ENCODE measurements at places on chromosomes 7 and 10. TPM values are rescaled to one million over a fixed set of nuclear protein-coding genes. Genes with fewer than 3 reads are reported as not detected.

INMT gene
- not detected for total RNA-seq

SAP25 gene
- 11.0 TPM for total RNA-seq

NANOS1 gene
- 7.2 TPM for total RNA-seq

ANKRD61 gene
- not detected for total RNA-seq

OR6B1 gene
- not detected for total RNA-seq

LBX1 gene
- not detected for total RNA-seq

GRCh38 chr7:85695533-85695932 is 508.7 kb upstream of the SEMA3D start:
- peak; percentile 64 for DNase-seq

GRCh38 chr7:37108615-37109014 is 340.0 kb downstream of the ELMO1 start:
- no peak for DNase-seq

- peak; percentile 64 for DNase-seq
Observed at GRCh38 chr7:107742678-107743566, 1.0 kb upstream of the CBLL1 start.

GRCh38 chr7:133056370-133057238 is 25.3 kb downstream of the CHCHD3 start:
- DNase-seq = no peak

- no peak for DNase-seq
Observed at GRCh38 chr10:60044971-60045370, 138.6 kb upstream of the CCDC6 start.

- DNase-seq = no peak
Observed at GRCh38 chr7:131504157-131504899, 52.1 kb downstream of the PODXL start.

- DNase-seq = no peak
Observed at GRCh38 chr7:26368542-26368941, 76.9 kb downstream of the SNX10 start.

- DNase-seq = no peak
Observed at GRCh38 chr7:211715-212058, 19.3 kb downstream of the FAM20C start.

GRCh38 chr10:50625649-50626132 is 1.9 kb upstream of the SGMS1 start:
- no peak for DNase-seq

- no peak for DNase-seq
Observed at GRCh38 chr10:31707093-31708039, 221.3 kb downstream of the ARHGAP12 start.

- no peak for DNase-seq
Observed at GRCh38 chr7:41754046-41754445, 51.2 kb upstream of the INHBA start.

DNA sequence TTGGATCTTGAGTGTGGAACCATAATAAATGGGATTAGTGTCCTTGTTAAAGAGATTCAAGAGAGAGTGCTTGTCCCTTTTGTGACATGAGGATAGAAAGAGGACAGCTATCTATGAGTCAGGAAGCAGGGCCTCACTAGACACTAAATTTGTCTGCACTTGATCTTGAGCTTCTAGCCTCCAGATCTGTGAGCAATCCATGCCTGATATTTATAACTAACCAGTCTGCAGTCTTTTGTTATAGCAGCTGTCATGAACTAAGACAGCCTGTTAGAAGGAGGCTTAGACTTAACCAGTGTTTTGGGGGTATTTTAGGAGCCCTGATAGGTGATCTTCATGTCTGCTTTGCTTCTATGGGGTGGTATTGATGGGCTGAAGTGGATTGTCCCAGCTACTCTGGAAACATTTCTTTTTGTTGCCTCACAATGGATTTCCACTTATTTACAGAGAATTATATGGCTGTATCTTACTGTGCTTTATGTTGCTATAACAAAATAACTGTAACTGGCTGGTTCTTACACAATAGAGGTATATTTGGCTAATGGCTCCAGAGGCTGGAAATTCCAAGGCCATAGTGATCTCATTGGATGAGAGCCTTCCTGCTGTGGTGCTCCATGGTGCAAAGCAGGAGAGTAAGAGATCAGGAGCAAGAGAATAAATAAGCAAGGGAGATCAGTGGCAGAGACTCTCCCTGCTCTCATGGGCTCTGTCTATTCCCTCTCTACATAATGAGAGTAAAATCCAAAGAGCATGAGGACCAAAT is 23.4 kb upstream of the AKR1C3 start:
- DNase-seq = no peak

DNA sequence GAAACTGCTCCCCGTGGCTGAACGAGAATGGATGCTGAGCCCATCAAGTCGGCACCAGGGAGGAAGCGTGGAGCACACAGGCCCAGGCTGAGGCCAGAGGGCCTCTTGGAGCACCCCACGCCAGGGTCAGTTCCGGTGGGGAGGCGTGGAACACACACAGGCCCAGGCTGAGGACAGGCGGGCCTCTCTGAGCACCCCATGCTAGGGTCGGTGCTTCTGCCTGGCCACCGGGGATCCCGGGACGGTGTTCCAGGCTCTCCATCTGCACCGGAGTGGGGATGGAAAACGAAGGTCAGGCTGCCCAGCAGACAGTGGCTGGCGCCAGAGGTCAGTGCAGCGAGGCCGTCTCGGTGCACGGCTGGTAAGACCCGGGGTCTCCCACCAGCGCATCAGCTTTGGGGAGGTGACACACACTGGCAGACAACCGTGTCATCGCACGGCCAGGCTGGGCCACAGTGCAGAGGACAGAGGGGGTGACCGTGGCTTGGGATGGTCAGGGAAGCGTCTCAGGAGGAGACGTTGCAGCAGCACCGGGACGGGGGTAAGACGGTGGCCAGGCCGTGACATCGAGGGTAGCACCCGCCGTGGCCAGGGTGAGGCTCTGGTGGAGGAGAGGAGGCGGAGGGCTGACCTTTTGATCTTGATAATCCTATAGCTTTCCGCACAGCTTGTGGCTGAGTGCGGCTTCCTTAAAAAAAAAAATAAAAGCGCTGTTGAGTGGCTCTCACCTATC is 203.9 kb downstream of the ELFN1 start:
- DNase-seq = no peak

DNA sequence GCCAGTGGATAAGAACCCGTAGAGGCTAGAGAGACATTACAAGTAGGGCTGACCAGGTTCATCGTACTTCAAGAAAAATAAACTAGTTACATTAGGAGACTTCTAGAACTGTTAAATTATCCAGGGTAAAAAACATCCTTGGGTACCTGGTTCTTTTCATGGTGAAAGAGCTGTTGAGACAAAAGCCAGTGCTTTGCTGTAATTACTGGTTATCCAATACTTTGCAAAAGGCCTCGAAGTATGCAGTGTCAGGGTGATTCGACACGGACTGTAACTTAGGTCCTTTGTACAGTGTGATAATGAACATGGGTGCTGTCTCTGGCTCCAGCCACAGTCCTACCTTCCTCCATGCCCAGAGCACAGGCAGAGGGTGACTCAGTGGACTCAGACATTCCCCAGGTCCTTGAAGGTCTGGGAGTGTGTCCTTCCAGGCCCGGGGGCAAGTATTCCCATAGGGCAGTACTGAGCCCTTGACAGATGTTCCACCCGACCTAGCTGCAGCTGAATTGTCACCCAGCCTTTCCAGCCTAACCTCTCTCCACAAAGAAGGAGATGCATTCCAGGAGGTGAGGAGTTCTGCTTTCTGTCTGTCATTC is 123.6 kb upstream of the TMEM72 start:
- DNase-seq = no peak

DNA sequence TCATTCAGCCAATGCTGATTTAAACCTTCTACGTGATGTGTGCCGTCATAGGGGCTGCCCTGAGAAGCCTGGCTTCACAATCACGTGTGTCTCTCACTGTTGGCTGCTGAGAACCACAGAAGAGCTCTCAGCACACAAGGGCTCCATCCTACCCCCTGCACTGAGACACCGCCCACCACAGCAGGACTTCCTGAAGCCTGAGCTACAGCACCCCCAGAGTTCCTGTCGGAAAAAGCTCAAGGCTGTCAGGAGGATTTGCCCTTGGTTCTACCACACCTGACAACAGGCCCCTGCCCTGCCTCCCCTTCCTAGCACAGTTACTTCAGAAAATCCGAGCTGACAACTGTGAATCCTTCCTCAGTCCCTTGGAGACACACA is 191.9 kb downstream of the MAD1L1 start:
- no peak for DNase-seq

DNA sequence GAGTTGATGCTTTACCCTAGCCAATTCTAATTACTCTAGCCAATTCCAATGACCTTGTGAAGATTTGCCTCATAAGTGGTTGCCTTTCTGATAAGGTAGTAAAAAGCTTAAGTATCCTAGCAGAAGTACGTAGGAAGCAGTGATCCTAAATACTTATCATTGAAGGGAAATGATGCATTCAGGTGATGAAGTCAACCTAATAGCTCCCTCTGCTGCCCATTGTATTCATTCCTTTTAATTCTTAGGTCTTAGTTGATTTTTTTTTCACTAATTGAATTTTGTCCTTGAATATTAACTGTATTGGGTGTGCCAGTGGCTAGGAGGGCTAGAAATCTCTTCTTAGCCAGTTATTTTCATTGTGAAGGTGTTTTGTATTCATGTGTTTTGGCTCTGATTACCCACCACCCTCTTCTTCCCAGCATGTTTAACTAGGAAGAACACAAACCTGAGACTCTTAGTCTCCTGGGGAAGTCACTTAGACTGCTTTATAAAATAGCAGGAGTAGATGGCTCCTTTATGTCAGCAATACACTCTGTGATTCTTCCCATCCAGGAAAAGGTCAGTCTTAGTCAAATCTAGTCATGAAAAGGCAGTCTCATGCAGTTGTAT is 46.3 kb downstream of the PLEKHA8 start:
- DNase-seq = peak; percentile 65

Measured in PC-9 (cell line).